ENCODE measurements at places on chromosomes 6 and 20.

- DNase-seq, result no peak
These were observed 175.2 kb downstream of the CDKAL1 start for GRCh38 chr6:20709451-20709850.

DNA sequence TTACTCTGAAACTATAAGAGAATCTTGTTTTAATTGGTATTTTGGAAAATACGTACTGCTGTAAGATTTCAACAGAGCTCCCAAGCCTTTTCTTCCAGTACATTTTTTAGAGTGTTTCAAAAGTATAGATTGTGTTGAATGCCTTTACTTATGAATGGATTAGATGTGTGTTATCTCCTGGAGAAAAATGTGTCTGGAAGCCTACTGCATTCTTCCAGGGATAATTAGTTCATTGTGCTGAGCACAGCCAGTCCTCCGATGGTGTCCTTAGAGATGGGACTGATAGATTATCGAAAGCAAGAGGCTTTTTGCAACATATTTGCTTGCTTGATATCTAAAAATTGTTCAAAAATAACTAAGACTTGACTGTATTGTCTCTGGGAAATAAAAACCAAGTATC lies 114.2 kb downstream of the PLEKHG1 start:
- no peak for DNase-seq

DNA sequence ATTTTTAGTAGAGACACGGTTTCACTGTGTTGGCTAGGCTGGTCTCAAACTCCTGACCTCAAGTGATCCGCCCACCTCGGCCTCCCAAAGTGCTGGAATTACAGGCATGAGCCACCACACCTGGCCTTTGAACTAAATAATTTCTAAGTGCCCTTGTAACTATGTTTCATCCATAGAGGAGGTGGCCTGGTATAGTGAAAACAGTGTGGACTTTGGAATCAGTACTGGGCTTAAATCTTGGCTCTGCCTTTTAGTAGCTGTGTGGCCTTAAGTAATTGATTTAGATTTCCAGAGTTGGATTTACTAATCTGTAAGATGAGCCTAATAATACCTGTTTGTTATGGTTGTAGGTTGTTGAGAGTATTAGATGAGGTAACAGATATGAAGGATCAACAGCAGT lies 14.2 kb upstream of the TGM3 start:
- no peak for DNase-seq

DNA sequence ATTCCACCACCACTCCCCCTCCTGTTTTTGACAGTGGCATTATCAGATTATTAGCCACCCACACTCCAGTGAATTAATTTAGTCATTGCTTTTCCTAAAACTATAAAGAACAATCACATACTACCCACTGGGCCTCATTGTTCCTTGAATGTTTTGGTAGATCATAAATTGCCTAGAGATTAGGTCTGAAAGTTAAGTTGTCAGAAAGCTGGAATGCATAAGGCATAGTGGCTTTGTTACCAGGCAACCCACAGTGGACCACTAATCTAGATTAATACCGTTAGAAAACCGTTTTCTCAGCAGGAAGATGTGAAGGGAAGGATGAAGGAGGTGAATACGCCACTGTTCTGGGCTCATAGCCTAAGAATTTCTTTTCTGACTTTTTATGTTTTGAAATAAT lies 75.6 kb downstream of the SAMD3 start:
- no peak for DNase-seq

DNA sequence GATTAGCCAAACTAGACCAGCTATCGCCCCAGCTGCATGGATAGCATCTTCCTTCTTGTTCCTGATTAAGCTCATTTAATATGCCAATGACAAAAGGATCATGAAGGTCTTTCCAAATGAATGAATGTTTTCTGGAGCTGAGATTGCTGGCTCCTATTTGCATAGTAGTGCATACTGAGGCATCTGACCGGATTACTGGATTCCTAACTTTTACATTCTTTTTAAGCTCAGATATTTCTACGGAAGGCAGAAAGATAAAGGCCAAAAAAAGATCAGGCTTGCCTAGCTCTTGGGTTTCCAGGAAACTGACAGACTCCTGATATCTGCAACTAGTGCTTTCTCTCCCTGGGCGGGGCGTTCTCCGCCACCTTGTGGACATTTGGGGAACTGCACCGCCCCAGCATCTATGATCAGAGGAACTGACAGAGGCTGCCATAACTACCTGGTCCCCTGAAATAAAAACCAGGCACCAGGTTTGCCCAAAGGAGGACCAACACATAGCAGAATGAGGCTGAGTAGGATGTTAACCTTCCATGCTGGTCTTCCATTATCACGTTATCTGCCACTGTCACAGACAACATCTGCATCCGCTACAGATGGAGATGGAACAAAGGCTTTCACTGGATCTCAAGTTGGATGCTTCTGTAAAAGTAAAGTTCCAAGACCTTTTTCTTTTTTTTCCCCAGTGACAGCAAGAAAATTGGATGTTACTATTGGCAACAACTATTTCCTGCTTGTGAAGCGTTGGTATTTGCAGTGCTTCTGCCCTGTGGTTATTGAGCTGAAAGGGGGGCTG lies 33.2 kb downstream of the NT5E start:
- peak; percentile 75 for DNase-seq

DNA sequence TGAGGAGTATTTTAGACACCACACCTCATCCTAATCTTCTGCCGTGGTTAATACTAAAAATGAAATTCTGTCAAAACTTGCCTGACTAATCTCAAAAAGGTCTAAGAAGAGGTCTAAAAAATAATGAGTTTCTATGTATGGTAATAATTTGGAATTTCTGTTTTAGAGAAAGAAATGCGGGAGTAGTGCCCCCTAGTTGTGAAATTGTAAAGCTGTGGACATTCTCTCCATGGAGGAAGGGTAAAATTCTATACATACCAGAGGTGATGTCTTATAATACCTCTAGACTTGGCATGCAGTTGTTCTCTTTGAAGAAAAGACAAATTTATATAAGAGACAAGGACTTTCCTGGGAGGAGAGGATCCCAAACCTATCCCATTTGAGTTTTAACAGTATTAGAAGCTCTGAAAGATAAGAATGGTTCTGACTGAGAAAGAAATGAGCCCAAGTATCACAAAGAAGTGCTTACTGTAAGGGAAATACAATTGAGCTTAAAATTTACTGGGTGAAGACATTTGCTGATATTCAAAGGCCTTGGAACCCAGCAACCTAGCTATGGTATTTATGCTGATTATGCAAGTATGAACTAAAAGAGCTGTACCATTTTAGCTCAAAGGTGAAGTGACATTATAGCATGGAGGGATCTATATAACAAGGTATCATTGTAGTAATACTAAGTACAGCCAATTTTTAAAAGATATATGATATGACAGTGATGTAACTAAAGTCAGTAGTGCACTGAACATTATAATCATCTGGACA lies 5.1 kb upstream of the EPHA7 start:
- no peak for DNase-seq

DNA sequence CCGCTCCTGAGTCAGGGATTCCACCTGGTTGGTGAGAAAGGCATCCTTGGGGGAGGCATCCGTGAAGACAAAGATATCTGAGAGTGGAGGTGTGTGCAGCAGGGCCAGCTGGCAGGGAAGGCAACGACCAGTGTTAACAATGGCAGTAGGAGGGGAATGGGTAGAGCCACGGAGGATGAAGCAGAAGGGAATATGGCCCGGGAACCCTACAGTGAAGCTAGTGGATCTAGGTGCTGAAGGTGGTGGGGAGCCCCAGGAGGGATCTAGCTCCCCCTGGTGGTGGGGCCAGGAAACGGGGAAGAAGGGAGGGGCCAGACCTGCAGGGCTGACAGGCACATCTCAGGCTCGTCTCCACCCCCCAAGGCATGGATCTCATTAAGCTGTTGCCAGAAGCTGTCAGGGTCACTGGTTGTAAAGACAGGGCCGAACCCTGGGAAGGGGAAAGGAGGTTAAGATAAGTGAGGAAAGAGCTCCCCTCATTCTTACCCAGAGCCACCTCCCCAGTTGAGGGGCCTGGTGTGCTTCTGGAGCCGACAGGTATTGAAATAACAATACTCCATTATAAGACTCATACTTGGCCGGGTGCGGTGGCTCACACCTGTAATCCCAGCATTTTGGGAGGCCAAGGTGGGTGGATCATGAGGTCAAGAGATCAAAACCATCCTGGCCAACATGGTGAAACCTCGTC lies 7.3 kb downstream of the VWA7 start:
- peak; percentile 51 for DNase-seq
